ENCODE measurements at places on chromosomes 16 and 17.

- no peak for DNase-seq
These were observed at the start of gene PPP1R1B for GRCh38 chr17:39626171-39627046. PPP1R1B (plus strand) TSS chr17:39626952; CDS start chr17:39627393, 441 bp downstream.

- no peak for DNase-seq
These were observed 16.1 kb downstream of the TLE7 start for GRCh38 chr16:71425746-71426068.

DNA sequence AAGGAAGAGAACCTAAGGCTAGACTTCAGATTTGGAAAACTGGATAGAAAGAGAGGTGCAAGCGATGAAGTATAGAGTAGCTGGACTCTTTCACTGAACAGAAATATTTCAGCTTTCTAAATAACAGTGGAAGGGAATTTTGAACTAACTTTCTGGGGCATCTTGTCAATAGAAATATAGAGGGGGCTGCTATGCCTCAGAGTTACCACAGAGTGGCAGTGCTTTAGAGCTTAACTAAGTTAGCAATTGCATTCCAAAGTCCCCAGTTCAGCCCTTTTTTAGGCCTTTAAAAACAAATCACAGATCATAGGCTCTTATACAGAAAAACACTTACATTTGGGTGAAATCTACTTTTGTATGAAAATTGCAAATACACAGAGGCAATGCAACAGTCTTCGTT lies 154.2 kb upstream of the CDH8 start:
- no peak for DNase-seq

- peak; percentile 9 for DNase-seq
These were observed 38.2 kb upstream of the ZC3H18 start for GRCh38 chr16:88531931-88532433.

GRCh38 chr16:13521356-13521755 lies 398.6 kb upstream of the ERCC4 start:
- no peak for DNase-seq

GRCh38 chr17:63292421-63292820 lies 153.7 kb downstream of the CYB561 start:
- no peak for DNase-seq

DNA sequence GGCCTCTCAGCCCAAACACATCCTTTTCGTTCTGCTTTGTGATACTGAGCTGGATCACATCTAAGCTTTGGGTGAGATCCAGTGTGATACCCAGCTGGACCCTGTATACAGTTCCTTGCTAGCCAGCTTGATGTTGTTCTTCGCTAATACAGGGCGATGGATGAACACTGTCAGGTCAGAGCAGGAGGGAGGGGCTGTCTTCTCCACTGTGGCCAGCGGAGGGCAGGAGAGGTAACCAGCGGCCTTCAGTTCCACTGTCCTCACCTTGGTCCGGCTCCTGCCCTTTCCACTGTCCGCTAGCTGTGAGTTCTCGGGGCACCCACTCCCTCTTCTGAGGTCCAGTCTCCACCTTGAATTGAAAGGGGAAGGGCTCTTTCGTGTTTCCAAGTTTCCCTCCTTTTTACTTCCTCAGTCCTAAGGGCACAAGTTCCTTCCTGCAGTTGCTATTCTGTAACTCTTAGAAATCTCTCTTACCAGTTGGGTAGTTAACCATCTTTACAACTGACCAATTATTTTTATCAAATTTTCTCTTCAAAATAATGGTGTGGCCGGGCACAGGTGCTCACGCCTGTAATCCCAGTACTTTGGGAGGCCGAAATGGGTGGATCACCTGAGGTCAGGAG lies 3.0 kb upstream of the ZNF213 start:
- peak; percentile 51 for DNase-seq

- DNase-seq: no peak
These were observed 15.2 kb upstream of the ZNF469 start for GRCh38 chr16:88367560-88367959.

DNA sequence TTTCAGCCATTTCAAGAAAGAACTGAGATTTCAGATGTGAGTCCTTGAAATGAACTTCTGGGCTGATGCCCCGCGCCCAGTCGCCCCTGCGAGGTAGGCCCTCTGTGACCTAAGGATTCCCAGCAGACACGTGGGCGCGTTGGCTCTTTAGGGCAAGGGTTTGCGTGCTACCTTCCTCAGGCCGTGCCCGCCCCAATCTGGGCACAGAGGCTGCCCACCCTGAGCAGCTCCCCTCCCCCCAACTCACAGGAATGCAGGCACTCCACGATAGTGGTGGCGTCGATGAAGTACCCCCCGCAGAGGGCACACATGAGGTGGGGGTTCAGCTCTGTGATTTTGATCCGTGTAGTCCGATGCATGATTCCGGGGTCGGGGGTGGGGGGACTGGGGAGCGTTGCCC lies 8.1 kb downstream of the PCGF2 start:
- no peak for DNase-seq

- no peak for DNase-seq
These were observed 8.1 kb upstream of the KDM8 start for GRCh38 chr16:27195076-27195741.

GRCh38 chr16:52932321-52932720 lies 120.4 kb downstream of the CHD9NB start:
- no peak for DNase-seq

- no peak for DNase-seq
These were observed 130.7 kb downstream of the CPPED1 start for GRCh38 chr16:12672986-12673385.

GRCh38 chr17:8818654-8819330 lies 19.6 kb upstream of the MFSD6L start:
- DNase-seq: no peak

GRCh38 chr17:74769856-74770497 lies 6.2 kb downstream of the NAT9 start:
- no peak for DNase-seq

GRCh38 chr17:30368912-30369720 lies 9.6 kb upstream of the CPD start:
- DNase-seq: no peak

DNA sequence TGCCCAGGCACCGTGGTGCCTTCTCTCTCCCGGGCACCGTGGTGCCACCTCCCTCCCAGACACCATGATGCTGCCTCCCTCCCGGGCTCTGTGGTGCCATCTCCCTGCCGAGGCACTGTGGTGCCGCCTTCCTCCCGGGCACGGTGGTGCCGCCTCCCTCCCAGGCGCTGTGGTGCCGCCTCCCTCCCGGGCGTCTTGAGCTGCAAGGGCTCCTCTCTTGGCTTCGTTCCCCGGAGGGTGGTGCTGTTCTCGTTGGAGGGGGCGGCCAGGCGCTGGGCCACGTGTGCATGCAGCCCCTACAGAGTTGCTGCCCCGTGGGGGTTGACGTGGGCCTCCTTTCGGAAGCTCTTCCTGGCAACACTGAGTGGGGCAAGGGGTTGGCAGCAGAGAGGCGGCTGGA lies 8.2 kb downstream of the CENPX start:
- no peak for DNase-seq

GRCh38 chr17:72255481-72255880 lies 134.7 kb downstream of the SOX9 start:
- DNase-seq: no peak

DNA sequence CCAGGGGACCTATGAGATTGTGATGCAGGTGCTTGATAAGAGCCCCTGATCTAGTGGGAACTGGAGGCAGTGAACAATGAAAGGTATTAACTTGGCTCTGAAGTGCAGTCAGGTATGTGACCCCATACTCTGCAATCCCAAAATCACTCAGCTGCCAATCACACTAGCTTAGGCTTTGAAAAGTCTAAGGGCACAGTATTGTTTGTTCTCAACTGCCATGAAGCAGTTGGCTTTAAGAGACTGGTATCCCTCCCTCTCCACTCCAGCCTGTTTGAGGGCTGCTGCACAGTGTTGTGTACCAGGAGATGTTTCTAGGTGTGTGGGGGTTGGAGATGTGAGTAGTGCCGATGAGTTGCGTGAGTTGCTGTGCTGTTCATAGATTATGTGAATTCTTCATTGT lies 2.4 kb downstream of the YPEL2 start:
- DNase-seq: no peak

Data from CD4-positive, alpha-beta T cell (primary cell).